ENCODE measurements at places on chromosomes 11 and 22. TPM values are rescaled to one million over a fixed set of nuclear protein-coding genes. Genes with fewer than 3 reads are reported as not detected.

IFITM1 gene
- total RNA-seq: 50.7 TPM

ST14 gene
- 109 TPM for total RNA-seq

APOL5 gene
- total RNA-seq: not detected

MS4A6A gene
- total RNA-seq: 8.0 TPM

CCDC179 gene
- total RNA-seq: not detected

PRR14L gene
- total RNA-seq: 33.6 TPM

ZP1 gene
- total RNA-seq: not detected

KCNE3 gene
- 0.24 TPM for total RNA-seq

DNA sequence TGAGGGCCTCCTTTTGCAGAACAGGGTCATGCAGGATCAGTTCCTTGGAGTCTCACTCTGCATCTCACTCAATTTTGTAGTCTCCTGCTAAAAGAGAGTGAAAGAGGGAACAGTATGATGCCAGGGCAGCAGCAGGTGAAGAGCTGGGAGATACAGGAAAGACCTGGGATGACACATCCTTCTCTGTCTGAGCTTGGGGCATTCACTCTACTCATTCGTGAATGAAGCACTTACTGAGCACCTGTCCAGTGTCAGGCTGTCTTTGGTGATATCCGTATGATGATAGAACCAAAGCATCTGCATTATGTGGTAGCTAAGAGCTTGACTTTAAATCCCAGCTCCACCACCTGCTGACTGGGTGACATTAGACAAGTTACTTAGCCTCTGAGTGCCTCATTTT, 14.4 kb downstream of the SREBF2 start:
- H3K36me3 ChIP-seq: peaks cover 3% of the 10 kb centered on the region
- H3K4me3 ChIP-seq: no peak overlapping the region
- H3K4me1 ChIP-seq: peaks cover 64% of the 10 kb centered on the region

DNA sequence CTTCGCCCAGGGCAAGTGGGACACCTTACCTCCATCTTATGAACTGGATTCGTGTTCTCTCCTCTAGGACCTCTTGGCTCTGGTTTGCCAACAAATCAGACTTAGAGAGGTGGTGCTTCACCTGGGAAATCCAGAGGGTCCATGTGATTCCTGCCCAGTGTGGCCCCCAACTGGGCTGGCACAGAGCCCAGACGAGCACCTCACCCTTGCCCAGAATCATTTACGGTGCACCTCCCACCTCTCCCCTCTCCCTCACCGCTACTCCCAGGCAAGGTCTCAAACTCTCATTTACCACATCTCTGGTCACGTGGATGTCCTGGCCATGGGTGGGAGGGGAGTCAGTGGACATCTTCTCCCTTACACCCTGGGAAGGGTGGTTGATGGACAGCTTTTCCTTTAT, 1.1 kb downstream of the SPATA19 start:
- DNase-seq: no peak
- H3K36me3 ChIP-seq: no peaks in the 10 kb centered on the region
- peaks cover 12% of the 10 kb centered on the region for H3K27me3 ChIP-seq
- no peak overlapping the region for H3K27ac ChIP-seq
- no peak overlapping the region for H3K4me3 ChIP-seq

DNA sequence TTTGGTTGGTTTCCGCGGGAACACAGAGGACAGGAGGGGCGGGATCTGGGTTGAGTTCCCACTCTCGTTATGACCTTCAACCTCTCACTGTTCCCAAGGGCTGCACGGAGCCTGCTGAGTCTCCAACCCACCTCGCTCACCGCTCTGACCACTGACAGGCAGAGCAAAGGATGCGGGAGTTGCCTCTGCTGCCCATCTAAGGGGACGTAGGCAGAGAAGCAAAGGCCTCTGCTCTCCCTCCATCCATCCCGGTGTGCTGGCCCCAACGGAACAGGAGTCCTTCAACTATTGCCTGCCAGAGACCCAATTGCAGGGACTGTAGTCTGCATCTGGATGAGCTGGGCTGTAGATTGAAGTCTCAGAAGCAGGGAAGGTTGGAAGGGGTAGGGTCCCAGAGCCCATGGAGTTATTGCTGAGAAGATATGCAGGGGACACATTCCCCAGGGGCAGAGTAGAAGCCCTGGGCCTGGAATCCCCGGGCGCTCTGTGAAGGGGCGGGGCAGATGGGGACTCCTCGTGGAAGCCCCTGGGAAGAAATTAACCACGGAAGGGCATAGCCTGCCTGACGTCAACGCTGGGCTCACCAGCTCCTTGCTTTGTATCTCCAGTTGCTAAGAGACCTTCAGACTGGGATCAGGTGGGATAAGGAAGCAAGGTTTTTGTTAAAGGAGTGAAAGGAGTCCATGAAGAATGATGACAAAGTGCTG, 12.7 kb upstream of the FXYD2 start:
- H3K27me3 ChIP-seq: peaks cover 3% of the 10 kb centered on the region
- H3K4me3 ChIP-seq: no peak overlapping the region
- H3K4me1 ChIP-seq: peaks cover 3% of the 10 kb centered on the region
- no peak overlapping the region for H3K27ac ChIP-seq
- H3K36me3 ChIP-seq: no peaks in the 10 kb centered on the region

DNA sequence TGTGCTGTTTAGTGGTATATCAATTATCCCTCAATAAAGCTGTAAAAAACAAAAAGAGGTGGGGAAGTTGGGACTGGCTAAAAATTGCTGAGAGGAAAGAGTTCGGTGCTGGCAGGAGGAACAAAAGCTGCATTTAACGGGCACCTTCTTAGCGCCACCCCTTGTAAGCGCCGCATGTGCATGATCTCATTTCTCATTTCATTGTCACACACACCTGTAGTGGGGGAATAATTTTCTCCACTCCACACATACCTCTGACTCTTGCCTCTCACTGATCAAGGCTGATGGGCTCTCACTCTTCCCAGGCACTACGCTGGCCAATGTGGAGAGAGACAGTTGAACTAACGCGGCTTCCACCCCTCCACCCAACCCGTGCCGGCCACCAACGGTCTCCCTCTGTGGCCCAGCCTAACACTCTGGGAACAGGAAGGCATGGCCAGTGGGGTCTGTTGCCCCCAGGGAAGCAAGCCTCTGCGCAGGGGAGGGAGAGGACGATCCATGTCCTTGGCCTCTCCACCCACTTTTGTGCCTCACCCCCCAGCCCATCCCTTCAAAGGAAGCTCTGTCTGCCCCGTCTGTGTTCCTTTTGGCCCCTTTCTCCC, 186.7 kb upstream of the SYT13 start:
- no peak overlapping the region for H3K27ac ChIP-seq
- peaks cover 7% of the 10 kb centered on the region for H3K27me3 ChIP-seq
- no peaks in the 10 kb centered on the region for H3K36me3 ChIP-seq
- H3K4me1 ChIP-seq: no peaks in the 10 kb centered on the region
- DNase-seq: peak; percentile 48
- H3K4me3 ChIP-seq: no peak overlapping the region

- DNase-seq: no peak
- peaks cover 17% of the 10 kb centered on the region for H3K4me1 ChIP-seq
- no peak overlapping the region for H3K4me3 ChIP-seq
- no peaks in the 10 kb centered on the region for H3K36me3 ChIP-seq
- H3K27me3 ChIP-seq: peaks cover 3% of the 10 kb centered on the region
Observed at GRCh38 chr11:125082611-125083311, 19.7 kb downstream of the SLC37A2 start.

DNA sequence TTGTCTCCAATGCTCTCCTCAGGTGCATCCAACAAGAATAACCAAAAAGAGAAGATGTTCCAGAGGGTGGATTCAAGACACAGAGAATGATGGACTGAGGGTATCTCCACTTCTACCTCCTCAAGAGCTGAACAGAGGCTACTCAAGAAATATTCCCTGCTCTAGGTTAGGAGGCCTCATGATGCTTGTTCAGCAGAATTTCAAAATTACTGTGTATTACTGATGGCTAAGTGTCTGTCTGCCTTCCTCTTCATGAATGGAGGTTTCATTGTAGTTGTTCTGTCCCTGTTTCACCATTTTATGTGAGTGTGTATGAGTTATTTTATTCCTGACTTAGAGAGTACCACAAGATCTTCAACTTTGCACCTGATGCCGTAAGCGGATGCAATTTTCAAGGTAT, 76.8 kb downstream of the JRKL start:
- H3K27ac ChIP-seq: no peak overlapping the region
- no peak for DNase-seq
- H3K4me3 ChIP-seq: no peak overlapping the region
- peaks cover 10% of the 10 kb centered on the region for H3K4me1 ChIP-seq

- no peaks in the 10 kb centered on the region for H3K36me3 ChIP-seq
- H3K4me3 ChIP-seq: no peak overlapping the region
- H3K27ac ChIP-seq: no peak overlapping the region
- no peak for DNase-seq
- no peaks in the 10 kb centered on the region for H3K27me3 ChIP-seq
- no peaks in the 10 kb centered on the region for H3K4me1 ChIP-seq
Observed at GRCh38 chr11:73652856-73653559, 6.6 kb downstream of the PLEKHB1 start.

GRCh38 chr11:103272876-103273275, 163.7 kb downstream of the DYNC2H1 start:
- DNase-seq: no peak
- H3K4me3 ChIP-seq: no peak overlapping the region
- H3K27ac ChIP-seq: no peak overlapping the region

- peaks cover 37% of the 10 kb centered on the region for H3K36me3 ChIP-seq
- peaks cover 27% of the 10 kb centered on the region for H3K4me1 ChIP-seq
- no peak for DNase-seq
- H3K27ac ChIP-seq: no peak overlapping the region
Observed at GRCh38 chr22:24161909-24162308, 19.4 kb upstream of the SUSD2 start.

GRCh38 chr11:104073950-104074705, 37.7 kb downstream of the DDI1 start:
- no peak overlapping the region for H3K27ac ChIP-seq
- no peaks in the 10 kb centered on the region for H3K27me3 ChIP-seq
- DNase-seq: no peak

DNA sequence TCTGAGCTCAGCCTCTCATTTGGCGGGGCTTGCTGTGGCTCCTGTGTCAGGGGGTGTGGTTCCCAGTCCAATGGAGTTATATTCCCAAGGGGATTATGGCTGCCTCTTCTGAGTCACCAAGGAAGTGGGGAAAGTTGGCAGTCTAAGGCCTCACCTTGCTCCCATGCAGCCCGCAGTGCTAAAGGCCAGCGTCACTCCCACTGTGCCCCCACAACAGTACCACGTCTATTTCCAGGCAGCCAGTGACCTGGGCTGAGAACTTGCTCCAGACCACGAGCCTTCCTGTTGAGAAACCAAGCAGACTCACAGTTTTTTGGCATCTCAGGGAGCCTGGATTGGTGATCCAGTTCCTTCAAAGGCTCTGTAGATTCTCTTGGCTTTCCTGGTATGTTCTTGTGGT, 45.6 kb downstream of the OR2AT4 start:
- H3K4me1 ChIP-seq: no peaks in the 10 kb centered on the region
- no peaks in the 10 kb centered on the region for H3K27me3 ChIP-seq
- no peak overlapping the region for H3K4me3 ChIP-seq

DNA sequence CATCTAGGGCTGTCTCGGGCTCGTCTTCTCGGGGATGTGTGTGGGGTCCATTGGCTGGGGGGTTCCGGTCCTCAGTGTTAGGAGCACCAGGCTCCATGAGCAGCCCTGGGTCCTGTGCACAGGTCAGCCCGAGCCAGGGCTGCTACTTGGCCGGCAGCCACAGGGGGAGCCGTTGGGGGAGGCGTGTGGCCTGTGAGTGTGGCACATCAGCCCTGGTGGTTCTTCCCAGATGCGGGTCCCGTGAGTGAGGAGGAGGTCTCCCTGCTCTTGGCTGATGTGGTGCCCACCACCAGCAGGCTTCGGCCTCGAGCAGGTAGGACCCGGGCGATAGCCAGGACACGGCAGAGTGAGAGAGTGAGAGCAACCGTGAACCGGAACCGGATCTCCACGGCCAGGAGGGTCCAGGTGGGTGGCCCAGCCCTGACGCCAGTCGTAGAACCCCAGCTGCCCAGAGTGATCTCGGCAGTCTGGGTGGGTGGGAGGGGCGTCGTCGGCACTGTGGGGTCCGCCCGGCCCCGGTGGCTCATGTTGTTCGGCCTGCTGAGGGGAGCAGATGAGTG, 18.5 kb downstream of the IRF7 start:
- H3K4me1 ChIP-seq: no peaks in the 10 kb centered on the region
- H3K27ac ChIP-seq: no peak overlapping the region
- DNase-seq: no peak
- H3K36me3 ChIP-seq: peaks cover 98% of the 10 kb centered on the region
- H3K27me3 ChIP-seq: no peaks in the 10 kb centered on the region
- no peak overlapping the region for H3K4me3 ChIP-seq

GRCh38 chr11:80595011-80595410, 1154.2 kb upstream of the TENM4 start:
- no peaks in the 10 kb centered on the region for H3K4me1 ChIP-seq
- H3K27ac ChIP-seq: no peak overlapping the region
- DNase-seq: no peak
- no peaks in the 10 kb centered on the region for H3K27me3 ChIP-seq

DNA sequence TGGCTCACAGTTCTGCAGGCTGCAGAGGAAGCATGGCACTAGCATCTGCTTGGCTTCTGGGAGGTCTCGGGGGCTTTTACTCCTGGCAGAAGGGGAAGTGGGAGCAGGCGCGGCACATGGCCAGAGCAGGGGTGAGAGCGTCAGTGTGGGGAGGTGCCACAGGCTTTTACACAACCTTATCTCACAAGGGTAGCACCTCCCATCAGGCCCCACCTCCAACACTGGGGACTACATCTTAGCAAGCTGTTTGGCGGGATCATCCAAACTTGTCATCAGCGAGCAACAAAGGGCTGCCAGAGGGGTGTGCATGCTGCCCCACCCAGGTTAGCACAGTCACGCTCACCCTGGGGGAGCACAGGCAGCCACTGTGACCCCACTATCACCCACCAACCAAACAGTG, 18.9 kb upstream of the YPEL1 start:
- H3K27ac ChIP-seq: no peak overlapping the region
- H3K27me3 ChIP-seq: no peaks in the 10 kb centered on the region
- peaks cover 21% of the 10 kb centered on the region for H3K36me3 ChIP-seq
- no peak for DNase-seq
- no peak overlapping the region for H3K4me3 ChIP-seq

DNA sequence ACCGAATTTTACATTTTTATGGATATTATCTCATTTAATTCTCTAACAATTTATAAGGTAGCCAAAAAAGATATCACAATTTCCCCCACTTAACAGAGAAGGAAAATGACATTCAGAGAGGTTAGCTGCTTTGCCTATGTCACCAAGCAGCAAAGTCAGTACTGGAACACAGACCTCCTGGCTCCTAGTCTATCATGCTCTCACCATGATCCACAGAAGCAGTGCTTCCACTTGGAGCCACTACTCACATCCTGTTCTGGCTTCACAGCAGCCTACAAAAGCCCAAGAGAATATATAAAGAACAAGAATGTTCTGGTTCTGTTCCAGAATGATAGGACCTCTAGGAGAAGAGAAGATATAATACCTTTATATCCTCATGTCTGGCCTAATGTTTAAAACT, 59.5 kb upstream of the SCUBE2 start:
- DNase-seq: no peak
- no peak overlapping the region for H3K27ac ChIP-seq
